Type B pancreatic cell (in vitro differentiated cells): ENCODE measurements at places on chromosomes 6 and 20.

DNA sequence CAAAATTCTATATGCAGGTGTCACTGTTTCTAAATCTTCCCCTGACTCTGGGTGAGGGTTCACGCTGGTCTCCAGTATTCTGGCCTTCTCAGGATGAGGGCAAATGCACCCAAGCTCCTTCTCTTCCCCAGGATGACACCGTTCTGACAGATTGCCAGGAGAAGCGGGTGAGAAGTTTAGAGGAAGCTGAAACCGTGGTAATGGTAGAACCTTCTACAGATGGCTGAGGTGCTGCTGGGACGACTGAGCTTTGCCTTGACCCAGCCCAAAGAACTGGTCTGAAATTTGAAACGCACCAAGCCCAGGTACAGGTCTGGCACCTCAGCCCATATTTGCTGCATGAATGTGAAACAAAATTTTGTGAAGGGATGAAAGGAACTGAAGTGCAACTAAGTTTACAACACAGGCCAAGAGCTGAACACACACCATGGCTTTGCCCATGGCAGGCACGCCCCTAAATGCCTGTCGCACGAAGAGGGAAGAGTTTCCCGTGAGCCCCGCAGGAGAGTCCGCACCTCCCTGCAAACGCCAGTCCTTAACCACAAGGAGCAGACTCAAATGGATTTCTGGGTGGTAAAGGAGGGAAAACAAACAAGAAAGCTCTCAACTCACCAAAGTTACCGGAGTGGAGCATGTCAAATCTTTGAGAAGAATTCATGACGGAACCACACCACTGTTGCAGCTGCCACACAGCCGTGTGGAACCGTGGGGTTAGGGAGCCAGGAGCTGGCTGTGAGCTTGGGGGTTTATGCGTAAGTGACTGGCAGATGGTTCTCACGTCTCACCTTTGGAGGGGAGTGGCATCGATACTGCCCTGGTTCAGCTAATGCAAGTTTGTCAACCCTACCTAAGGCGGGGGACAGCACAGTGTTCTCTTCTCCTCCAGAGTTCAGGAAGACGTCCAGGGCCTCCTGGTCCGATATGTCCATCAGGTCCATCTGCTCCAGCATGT lies 138.9 kb downstream of the DTNBP1 start:
- DNase-seq = no peak

GRCh38 chr6:158023597-158023939 lies 41.9 kb downstream of the SYNJ2 start:
- no peak for DNase-seq

DNA sequence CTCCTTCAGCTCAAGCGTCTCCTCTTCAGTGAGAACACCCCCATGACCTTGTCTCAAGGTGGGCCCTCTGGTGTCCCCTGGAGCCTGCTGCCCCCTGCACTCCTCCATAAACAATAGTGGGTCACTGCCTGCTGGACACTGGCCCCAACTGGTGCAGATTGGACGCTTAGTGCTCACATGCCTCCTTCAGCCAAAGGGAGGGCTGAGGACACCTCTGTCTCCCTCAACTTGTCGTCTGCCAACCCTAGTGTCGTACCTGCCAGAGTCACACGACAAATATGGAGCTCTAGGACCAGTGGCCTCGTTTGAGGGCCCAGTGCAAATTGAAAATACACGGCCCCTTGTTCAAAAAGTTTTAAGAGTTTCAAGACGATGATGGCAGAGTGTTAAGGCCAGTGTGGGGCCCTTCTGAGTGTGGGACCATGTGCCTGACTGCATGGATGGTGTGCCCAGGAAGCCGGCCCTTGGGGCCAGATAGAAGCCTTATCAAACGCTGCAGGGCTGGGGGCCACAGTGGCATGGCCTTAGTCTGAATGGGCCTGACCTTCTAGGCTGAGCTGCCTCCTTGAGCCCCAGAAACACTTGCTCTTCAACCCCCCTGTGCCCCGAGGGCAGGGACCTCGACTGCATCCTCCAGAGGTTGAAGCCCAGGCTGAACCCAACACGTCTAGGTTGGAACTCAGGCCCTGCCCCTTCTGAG lies 20.1 kb downstream of the APCDD1L start:
- no peak for DNase-seq

- DNase-seq = no peak
Measured at GRCh38 chr20:2521369-2522305, 12.9 kb upstream of the ZNF343 start.

DNA sequence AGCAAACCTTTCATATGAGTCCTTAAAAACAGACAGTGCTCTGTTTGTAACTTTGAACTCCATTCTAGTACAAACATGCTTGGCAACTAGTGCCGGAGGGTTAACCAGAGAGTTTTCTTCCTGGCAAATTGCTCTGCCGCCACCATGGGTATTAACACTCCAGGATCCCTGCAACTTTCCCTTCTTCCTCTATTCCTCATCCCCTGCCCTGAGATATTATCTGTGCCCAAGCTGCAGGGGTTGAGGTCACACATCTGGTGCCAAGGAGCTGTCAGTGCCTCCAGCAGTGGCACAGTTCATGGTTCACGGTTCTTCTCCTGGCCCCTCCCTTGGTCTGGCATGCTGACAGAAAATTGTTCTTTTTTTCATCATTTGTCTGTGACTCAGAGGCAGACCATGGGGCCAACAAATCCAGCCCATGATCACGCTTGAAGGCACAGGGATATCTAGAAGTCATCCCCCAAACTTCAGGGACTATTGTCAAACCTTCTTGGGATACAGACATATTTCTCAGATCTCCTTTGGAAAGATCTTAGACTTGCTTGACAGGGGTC lies 77.5 kb downstream of the ATXN1 start:
- DNase-seq = no peak

DNA sequence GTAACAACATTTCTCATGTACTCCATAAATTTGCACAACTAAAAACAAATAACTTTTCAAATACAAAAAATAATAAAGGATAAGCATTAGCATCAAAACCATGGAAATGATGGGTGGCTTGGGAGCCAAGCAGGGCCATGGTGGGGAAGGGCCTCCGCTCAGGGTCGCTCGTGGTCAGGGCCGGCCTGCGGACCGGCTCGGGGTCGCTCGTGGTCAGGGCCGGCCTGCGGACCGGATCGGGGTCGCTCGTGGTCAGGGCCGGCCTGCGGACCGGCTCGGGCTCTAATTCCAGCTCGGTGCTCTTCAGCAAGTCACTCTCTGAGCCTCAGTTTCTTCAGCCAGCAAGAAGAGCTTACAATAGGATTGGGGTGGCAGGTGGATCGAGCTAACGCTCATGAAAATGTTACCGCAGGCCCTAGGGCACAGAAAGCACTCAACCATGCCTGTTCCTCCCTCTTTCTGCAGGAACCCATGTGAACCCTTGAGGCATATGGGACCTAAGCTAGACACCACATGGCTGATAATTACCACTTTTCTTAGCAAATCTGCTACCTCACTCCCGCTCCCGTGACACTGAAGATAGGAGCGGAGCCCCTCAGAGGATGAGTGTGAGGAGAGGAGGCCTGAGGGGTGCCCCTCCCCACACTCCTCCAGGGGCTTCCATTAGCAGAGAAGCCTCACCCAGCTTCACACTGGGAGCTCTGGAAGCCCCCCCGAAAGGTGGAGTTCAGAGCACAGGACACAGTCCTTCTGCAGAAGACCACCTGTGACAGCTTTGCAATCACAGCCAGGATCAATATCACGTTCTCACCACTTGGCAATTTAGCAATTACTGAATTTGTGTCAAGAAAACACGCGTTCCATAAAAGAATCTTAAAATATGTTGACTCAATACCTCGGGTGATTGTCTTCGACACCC lies 103.0 kb downstream of the PSMB1 start:
- peak; percentile 78 for DNase-seq

DNA sequence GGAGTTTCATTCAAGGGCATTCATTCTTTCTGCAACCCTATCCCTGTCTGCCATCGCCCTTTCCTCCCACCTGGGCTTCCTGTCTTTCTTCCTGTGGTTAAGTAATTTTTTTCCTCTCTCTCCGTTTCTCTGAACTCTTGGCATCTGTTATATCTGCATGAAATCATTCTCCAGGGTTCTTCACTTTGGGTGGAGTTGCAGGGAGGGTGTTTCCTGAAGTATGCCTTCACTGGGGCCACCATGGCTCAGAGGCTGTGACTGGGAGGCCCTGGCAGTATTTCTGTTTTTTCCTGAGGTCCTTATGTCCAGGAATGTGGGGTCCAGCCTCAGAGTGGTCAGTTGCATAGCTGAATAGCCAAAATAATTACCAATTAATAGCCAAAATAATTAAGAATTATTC lies 137.2 kb downstream of the SLC35F1 start:
- no peak for DNase-seq

GRCh38 chr6:35581633-35582032 lies 68.9 kb upstream of the TULP1 start:
- DNase-seq = no peak

DNA sequence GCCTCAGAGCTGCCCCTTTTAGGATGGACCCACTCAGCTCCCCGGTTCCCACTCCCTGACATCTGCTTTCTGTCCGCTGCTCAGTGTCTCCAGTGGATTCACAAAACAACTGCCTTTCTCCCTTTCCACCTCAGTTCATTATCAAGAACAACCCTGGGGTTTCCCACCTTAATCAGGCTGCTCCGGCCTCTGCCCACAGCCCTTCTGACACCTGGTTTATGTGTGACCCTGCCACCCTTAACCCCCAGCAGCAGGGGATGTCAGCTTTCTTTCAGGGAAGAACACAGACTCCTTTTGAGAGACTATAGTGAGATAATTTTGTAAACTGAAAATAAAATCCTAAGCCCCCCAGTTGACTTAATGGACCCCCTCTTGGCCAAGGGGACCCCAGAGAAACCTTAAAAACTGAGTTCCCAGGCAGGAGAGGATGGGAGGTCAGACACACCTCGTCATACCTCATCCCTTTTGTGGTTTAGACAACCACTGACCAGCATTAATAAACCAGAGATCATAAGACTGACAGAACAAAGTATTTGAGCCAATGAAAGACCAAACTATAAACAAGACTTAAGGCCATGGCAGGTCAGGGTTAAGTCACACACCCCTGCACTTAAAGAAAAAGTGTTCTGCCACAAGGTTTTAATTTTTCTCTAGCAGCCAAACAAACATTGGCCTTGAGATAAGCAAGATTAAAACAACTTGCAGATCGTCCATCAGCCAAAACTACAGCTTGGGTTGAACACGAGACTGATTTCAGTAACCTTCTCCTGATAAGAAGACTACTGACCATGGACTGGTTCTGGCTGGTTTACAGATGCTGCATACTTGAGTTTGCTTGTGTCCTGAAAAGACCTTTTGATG lies 42.4 kb upstream of the DDR1 start:
- no peak for DNase-seq

- no peak for DNase-seq
Measured at GRCh38 chr6:102793752-102794151, 1400.2 kb downstream of the GRIK2 start.

DNA sequence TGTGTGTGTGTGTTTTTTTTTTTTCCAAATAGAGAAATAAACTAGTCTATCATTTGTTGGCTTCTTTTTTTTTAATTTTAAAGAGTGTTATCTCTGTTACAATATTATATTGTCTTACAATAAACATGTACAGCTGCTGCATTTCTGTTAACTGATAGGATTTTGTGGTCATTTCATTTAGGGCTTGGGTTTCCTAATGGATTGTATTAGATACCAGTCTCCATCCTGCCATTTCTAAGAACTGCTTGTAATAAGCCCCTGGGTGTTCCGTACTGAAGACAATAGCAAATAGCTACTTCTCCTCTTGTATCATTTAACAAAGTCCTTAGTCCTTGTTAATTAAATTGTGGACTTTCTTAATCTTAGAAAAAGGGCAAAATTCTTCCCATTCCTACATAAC lies 45.7 kb downstream of the SOBP start:
- no peak for DNase-seq

- no peak for DNase-seq
Measured at GRCh38 chr20:391041-391711, 10.6 kb downstream of the TRIB3 start.
